ENCODE measurements at places on chromosomes 1 and 21. TPM values are rescaled to one million over a fixed set of nuclear protein-coding genes. Genes with fewer than 3 reads are reported as not detected.

Gene GPR89B
- total RNA-seq, result 18.2 TPM

DNA sequence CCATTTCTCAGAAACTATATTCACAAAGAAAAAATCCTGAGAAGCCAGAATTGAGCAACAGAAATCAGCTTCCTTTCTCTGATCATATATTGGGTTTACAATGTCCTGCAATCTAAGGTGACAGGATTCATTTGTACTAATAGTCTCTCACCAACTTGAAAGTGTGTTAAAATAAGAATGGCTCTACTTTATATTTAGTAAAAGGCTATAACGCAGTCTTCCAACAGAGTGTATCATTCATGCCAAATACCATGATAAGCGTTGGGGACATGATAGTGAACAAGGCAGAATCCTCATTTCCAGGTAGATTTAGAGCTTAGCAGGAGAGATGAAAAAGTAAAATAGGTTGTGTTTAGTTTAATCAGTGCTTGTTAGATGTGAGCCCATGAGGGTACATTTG lies 519.2 kb upstream of the ZRANB2 start:
- no peak for DNase-seq

Gene ABCA4
- not detected for total RNA-seq

DNA sequence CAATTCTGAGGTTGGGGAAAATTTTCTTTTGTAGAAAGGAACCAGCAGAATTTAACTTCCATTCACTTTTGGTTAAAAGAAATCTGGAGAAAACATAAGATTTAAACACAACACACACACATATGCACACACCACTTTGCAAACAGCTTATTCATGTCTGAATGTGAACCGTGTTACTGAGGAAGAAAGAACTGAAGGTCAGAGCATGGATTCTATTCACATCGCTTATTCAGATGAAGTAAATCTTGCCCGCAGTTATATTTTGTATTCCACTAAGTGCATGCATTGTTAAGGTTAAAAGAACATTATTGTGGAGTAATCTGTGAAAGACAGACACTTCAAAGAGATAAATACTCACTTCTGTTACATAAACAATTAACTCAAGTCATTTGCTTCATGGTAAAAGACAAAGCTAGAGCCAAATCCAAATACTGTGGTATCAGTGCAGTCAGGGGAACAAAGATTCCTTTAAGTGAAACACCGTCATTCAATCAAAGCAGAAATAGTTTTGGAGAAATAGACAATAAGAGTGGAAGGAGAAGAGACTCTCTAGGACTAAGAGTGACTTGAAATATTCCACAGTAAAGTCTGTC lies 82.0 kb downstream of the LRRC53 start:
- DNase-seq, result no peak

- no peak for DNase-seq
Measured at GRCh38 chr1:209427811-209428210, 155.7 kb upstream of the CAMK1G start.

Gene AMPD1
- total RNA-seq, result not detected

DNA sequence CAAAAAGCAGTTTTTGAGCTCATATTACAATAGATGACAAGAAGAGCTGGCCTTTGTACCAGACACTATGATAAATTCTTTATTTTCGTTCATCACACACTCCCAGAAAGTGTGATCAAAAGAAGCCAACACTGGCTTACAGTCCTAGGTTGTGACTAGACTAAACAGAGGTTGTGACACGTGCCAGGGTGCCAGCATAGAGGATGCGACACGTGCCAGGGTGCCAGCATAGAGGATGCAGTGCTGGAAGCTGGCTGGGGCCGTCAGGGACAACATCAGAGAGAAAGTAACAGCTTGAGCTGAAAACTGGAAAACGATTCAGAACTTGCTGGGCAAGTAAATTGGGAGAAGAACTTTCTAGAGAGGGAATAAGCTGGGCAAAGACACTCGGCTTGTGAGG lies 2.2 kb downstream of the MTARC1 start:
- DNase-seq, result no peak

DNA sequence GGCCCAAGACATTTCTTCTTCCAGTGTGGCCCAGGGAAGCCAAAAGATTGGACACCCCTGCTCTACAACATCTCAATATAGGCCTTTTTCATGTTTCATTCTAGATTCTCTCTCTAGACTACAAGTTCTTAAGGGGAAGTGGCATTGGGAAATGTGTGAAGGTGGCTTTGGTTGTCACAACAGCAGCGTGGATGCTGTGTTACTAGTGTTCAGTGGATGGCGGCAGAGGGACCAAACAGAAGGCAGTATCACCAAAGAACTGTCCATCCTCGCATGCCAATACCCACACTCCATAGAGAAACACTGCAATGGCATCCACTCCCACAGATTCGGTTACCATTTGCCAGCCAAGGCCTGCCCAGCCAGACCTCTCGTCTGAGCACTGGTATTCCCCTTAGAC lies 24.3 kb upstream of the IFNAR2 start:
- no peak for DNase-seq

DNA sequence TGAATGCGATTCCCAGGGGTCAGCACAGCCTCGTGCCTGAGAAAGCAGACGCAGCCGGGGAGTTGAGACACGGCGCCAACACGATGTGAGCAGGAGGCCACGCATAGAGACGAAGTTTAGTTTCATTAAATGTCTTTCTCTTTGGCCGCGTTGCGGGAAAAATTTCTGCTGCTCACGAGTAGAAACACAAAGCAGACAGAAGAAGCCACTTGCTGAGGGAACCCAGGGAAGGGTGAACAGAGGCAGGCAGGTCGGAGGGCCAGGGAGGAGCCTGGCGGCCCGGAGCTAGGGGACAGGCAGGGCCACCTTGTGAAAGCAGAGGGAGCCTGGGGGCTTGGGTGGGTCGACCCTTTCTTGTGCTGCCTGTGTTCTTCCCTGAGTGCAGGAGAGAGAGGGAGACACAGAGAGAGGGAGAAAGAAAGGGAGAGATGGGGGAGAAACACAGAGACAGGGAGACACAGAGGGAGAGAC lies 33.2 kb downstream of the POFUT2 start:
- no peak for DNase-seq

DNA sequence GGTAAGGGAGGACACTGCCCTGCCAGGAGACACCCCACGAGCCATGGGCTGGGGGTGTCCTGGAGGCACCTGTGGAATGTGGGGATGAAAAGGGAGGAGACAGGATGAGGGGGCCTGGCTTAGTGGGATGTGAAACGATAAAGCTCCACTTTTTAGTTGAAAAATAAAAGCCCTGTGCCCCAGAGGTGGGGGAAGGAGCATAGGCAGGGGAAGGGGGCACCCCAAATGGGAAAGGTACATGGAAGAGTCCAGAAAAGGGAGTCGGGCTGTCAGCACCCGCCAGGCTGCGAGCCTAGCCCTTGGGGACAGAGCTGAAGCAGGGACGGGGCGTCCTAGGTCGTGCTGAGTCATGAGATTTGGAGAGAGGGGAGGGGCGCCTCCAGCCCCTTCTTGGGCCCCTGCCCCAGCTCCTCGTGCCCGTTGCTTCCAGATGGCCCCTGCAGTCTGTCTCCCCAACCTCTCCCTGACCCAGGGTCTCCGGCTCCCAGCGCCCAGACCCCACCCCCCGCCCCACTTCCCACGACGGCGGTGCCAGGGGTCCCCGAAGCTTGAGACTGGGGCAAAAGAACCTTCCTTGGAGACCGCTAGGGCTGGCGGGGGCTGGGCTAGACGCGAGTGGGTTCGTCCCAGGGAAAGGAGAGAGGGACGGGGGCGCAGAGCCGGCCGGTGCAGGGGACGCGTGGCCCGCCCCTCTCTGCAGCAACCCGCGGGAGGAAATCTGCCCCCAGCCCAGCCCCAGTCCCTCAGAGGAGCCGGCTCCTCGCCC lies 795 bp downstream of the SYT2 start:
- no peak for DNase-seq

Gene RAB3GAP2
- total RNA-seq, result 46.7 TPM

Gene RRAGC
- 18.8 TPM for total RNA-seq

Gene GPR3
- total RNA-seq, result not detected

- DNase-seq, result no peak
Measured at GRCh38 chr1:93716941-93717368, 35.3 kb upstream of the BCAR3 start.

- peak; percentile 45 for DNase-seq
Measured at GRCh38 chr21:41369920-41370839, 8.4 kb downstream of the MX2 start.

Gene KCNK1
- total RNA-seq, result not detected

Gene CCT8
- 109 TPM for total RNA-seq

Gene FAM167B
- 0.95 TPM for total RNA-seq

DNA sequence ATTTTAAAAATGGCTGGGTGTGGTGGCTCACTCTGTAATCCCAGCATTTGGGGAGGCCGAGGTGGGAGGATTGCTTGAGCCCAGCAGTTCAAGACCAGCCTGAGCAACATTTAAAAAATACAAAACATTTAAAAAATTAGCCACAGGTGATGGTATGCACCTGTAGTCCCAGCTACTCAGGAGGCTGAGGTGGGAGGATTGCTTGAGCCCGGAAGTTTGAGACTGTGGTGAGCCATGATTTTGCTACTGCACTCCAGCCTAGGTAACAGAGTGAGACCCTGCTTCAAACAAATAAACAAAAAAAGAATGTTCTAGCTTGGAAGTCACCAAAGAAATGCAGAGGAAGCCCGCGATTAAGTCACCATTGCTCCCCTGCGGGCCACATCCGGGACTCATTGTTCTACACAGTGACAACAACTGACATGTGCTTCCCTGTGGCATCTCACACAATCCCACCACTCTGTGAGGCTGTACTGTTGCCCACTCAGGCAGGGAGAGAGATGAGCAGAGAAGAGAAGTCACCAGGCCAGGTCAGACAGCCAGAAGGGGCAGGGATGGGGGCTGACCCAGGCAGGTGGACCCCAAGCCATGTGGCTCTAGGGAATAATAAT lies 18.4 kb upstream of the SPATC1L start:
- no peak for DNase-seq

Gene CA6
- 2.8 TPM for total RNA-seq

- no peak for DNase-seq
Measured at GRCh38 chr1:197027359-197027758, 39.7 kb downstream of the F13B start.

DNA sequence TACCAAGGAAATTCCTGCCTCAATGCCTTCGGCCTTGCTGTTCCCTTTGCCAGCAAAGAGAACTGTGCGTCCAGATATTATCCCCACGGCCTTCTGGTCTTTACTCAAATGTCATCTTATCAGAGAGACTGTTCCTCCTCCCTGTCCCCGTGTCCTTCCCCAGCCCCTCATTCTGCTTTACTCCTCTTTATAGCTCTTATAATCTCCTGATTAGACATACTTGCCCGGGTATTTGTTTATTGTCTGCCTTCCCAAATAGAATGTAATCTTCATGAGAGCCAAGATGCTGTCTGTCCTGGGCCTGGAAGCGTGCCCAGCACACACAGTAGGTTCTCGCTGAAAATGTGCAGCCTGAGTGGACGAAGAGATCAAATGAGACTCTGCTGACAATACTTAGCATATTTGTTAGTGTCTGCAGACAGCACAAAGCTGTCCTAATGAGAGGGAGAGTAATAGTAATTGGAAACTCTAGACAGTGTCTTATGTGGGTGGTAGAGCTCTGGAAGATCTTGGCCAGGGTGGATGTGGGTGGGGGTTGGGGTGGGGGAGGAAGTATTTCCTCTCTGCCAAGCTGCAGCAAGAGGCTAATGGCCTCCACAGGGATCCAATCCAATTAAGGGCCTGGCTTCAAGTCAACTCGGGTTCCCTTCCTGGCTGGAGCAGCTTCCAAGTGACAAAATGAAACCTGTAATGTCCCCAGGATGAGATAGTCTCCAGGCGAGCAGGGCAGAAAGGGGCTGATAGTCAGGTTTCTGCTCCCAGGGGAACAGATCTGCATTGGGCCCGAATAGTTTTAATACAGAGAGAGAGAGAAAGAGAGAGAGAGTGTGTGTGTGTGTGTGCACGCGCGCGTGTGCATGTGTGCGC lies 9.5 kb upstream of the CLIC4 start:
- DNase-seq, result no peak

Gene ADORA1
- total RNA-seq, result not detected

Gene ANGPTL7
- total RNA-seq, result not detected

DNA sequence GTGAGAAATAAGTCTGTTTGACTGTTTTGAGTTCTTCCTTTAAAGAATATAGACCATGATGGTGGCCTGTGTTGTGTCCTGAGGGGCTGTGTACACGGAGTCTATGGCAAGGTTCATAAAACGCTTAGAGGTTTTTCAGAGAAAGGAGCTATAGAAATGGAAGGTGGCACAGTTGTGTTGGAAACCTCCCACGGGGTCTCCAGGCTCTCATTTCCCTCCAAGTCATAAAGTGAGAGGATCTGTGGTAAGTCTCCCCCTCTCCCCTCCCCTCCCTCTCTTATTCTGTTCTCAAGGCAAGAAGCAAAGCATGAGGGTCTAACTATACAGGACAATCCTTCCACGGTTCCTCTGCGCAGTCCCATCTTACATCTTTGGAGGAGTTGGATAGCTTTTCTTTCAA lies 139.2 kb downstream of the KIF26B start:
- no peak for DNase-seq

DNA sequence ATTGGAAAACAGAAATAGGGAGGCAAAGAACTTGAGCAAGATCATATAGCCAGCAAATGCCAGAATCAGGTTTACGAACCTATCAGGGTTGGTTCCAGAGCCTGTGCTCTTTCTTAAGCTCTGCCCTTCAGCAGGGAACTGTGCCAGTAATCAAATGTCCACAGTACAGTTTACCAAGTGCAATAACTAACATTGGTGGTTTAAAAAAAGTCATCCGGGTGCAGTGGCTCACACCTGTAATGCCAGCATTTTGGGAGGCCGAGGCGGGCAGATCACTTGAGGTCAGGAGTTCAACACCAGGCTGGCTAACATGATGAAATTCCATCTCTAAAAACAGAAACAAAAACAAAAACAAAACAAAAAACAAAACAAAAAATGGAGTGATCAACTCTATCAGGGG lies 182.7 kb downstream of the LMX1A start:
- no peak for DNase-seq

Gene S100A6
- 276 TPM for total RNA-seq

Gene ZBTB8A
- 0.13 TPM for total RNA-seq

Gene ZNF678
- 8.1 TPM for total RNA-seq
